Astrocyte of the spinal cord (primary cell): ENCODE measurements at places on chromosomes 4 and X.

GRCh38 chr4:158203436-158203835 lies 6.8 kb upstream of the TMEM144 start:
- DNase-seq = no peak

- peak; percentile 19 for DNase-seq
Observed at GRCh38 chr4:41413670-41414411, 124.1 kb upstream of the LIMCH1 start.

DNA sequence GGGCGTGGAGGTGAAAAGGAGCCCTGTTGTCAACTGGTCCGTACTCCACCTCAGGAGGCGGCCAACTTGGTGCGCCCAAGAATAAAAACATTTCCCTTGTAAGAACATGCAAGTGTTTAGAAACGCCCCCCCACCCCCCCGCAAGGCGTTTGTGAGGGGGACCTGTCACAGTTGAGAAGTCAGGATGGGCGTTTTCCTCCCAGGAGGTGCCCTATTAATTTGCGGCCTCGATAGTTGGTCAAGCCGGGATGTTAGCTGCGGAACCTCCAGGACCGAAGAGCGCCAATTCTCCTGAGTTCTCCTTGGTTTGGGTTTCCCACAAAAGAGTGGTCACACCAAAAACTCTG lies 651 bp upstream of the SAP30 start:
- DNase-seq = no peak

- DNase-seq = no peak
Observed at GRCh38 chr4:6854098-6854744, 55.4 kb upstream of the TBC1D14 start.

DNA sequence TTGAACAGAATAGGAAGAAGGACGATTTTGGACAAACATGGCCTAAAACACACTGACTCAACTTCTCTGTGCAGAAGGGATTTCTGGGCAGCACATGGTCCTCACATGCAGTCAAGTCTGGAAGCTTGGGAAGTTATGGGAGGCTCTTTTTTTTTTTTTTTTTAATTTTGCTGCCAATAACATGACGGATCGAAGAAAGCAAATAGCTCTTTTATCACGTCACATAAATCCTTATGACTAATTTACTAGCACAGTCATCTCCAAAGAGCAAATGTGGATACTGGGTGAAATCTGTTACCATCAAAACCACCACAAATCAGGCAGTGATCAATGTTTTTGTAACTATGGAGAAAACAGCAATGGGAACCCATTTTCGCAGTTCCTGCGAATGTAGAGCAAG lies 193.3 kb upstream of the FAM9B start:
- DNase-seq = no peak

DNA sequence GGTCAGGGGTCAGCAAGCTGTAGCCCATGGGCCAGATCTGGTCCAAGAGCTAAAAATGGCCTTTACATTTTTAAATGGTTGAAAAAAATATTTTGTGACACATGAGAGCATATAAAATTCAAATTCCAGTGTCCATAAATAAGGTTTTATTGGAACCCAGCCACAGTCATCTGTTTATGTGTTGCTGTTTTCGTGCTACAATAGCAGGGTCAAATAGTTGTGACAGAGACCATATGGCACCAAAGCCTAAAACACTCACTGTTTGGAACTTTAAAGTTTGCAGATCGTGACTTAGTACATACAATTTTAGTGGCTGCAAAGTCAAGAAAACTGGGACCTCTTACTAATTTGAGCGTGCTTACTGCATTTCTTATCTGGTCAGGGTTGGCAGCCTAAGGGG lies 29.2 kb downstream of the LAMP2 start:
- DNase-seq = no peak

DNA sequence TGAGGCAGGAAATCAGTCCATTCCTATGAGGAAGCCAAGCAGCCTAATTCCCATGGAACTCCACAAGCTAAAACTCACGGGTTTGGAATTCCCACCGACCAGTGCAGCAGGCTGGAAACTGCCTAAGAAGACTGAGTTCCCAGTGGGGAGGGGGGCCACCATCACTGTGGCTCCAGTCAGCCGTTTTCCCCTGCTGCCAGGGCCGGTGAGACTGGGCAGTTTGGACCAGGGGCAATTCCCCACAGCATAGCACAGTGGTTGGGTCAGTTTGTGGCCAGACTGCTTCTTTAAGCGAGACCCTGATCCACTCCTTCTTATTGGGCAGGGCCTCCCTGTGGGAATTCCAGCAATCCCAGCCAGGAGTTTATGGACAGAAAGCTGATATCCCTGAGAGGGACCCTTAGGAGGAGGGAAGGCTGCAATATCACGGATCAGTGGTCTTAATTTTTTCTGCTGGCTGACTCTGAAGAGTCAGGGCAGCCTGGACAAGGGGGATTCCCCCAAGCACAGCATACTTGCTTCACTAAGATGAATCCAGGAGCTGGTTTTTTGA lies 20.7 kb downstream of the PAGE5 start:
- DNase-seq = no peak

GRCh38 chrX:151899622-151900021 lies 13.1 kb upstream of the MAGEA4 start:
- peak; percentile 9 for DNase-seq

- DNase-seq = no peak
Observed at GRCh38 chr4:35884714-35885480, 359.4 kb downstream of the ARAP2 start.

GRCh38 chr4:48190839-48191238 lies 56.8 kb upstream of the TXK start:
- DNase-seq = no peak

- peak; percentile 83 for DNase-seq
Observed at GRCh38 chr4:121789960-121790829, 10.9 kb upstream of the EXOSC9 start.

DNA sequence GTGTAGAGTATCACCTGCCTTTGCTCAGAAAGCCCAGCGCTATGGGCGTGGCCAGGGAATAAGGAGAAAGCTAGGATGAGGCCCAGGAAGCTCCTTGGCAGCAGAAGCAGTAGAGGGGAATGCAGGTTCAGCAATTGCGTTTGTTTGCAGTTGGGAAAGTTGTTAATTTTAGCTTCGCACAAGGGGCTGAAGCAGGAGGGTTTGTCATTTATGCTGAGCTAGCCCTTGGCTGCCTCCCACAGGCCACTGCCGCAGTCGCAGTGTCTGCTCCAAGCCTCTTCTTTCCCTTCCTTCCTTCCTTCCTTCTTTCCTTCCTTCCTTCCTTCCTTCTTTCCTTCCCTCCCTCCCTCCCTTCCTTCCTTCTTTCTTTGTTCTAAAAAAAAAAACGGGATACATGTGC lies 21.5 kb downstream of the FRMPD3 start:
- DNase-seq = no peak

DNA sequence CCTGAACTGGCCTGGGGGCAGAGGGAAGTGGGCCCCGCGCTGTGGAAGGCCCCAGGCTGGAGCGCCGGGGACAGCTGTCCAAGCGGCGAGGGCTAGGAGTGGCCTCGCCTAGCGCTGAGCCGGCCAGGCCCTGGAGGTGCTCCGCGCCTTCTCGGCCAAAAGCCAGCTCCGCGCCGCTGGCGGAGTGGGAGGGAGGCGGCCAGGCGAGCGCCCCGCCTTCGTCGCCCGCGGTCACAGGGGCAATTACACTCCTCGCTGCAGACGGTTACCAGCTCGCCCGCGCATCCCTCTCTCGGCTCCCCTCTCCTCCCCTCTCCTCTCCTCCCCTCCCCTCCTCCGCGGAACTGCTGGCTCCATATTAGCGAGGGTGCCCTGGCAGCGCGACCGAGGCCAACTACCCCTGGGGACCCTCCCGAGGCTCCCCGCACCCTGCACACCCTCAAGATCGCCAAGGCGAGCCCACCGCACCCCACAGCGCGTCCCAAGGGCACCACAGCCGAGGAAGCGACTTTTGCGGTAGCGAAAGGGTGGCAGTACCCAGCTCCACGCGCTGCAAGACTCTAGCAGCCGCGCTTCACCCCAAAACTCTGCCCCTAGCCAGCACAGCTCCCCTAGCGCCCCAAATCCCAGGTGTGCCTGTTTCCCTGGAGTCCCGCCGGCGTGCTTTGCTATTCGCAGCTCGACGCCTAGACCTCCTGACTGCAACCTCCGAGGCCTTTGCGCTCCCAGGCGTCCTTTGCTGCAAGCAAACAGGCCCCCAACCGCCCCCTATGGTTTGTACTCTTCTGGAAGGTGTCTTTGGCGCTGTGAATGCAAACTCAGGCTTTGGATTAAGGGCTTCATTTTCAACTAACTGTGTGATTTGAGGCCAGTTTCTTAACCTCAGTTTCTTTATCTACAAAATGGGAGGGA lies 91.4 kb downstream of the BCOR start:
- no peak for DNase-seq

DNA sequence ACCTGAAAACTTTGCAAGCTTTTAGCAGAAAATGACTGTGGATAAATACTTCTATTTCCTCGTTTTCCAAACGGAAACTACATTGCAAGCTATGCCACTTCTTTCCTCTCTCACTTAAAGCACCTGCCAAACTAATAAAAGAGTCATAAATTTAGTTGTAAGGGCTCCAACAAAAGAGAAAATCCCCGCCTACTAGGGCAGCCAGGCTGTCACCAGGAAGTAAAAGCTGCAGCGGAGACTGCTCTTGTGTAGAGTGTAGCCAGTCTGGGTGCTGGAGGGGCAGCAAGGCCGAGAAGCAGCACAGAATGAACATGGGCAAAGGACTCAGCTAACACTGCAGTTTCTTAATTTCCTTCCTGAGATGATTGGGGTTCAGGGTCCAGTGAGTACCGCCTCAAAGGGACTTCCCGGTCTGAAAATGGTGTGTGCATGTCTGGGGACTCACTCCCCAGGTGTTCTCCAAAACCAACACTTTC lies 89.3 kb upstream of the MAML3 start:
- DNase-seq = no peak

DNA sequence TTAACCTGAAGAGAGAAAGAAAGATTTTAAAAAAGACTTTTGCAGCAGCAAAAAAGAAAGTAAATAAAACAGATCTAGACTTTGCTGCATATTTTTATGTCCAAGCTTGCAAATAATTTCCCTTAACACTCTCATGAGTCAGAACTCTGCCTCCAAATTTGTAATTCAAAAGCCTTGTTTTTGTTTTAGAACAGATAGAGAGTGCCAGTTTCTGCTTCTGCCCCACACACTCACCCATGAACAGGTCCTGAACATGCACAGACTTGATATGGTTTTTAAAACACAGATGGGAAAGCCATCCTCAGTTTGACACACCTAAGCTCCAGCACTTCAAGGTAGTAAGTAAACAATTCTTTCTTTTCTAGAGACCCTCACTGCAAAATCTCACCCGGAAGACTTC lies 39.7 kb upstream of the VCX3B start:
- DNase-seq = no peak

- DNase-seq = peak; percentile 82
Observed at GRCh38 chr4:124953061-124953460, 240.5 kb upstream of the ANKRD50 start.

DNA sequence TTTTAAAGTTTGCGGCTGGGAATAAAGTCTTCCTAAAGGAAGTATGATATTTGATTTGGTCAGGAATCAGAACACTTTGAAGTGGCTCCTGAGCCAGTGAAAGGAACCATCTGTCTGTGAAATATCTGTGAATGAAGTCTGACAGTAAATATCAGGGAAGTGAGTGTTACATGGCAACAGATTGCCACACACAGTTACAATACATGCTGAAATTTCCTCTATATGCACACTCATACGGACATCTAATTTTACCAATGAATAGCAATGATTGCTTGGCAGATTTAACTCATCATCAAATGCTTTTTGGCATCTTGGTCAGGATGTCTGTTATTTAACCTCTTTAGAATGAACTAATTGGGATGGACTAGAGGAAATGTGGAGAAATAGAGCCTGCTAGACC lies 1023.8 kb downstream of the FAT4 start:
- DNase-seq = no peak
